ENCODE measurements at places on chromosomes 1 and 21.
A peak's percentile ranks its signal among the peaks of the same experiment; 100 is the strongest.

DNA sequence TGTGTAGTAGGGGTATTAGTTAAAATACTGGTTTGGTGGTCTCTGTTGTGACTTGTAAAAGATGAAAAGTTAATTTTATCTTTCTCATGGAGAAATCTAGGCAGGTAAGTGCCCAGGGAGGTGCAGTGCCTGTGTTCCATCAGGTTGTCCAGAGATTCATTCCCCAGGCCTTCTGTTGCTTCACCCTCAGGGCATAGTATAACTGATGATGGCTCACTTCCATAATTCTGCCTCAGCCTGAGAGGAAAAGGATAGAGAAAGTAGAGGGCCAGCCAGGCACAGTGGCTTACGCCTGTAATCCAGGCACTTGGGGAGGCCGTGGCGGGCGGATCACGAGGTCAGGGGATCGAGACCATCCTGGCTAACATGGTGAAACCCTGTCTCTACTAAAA is 153.9 kb downstream of the FMN2 start:
- DNase-seq = no peak

GRCh38 chr1:225987491-225988316 is 11.4 kb downstream of the SDE2 start:
- DNase-seq = no peak

DNA sequence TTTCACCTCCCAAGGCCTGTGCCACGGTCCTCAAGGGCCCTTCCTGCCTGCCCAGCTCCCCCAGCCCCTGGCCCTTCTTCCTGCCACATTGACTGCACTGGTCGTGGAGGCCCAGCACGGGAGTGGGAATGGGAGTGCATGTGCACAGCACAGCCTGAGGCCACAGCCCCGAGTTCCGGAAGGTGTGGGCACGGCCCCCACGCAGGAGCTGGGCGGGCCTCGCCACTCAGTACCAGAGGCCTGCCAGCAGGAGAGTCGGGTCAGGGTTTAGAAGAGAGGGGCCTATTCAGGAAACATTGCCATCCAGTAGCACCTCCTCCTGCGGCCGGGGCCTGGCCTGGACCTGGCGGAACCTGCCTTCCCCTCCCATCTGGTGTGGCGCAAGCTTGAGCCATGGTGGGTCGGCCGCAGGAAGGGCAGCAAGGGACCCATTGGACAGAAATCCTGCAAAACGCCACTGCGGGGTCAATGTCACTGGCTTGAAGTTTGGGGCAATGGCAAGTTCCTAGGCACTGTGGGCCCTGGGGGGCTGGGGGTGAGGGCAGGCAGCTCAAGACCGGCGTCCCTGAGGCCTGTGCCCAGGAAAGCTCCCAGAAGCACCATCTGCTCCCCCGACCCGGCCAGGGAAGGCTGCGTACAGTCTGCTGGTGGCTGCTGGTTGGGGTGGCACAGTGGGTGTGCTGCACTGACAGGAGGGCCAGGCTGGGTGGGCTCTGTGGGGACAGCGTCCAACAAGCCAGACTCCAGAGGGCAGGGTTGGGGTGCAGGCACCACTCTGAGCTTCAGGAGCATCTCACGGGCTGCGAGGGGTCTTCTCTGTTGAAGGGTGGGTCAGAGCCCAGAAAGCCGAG is 1.8 kb upstream of the TMEM52 start:
- DNase-seq = no peak

GRCh38 chr21:44682580-44683151 is 703 bp upstream of the KRTAP12-1 start:
- DNase-seq = no peak

DNA sequence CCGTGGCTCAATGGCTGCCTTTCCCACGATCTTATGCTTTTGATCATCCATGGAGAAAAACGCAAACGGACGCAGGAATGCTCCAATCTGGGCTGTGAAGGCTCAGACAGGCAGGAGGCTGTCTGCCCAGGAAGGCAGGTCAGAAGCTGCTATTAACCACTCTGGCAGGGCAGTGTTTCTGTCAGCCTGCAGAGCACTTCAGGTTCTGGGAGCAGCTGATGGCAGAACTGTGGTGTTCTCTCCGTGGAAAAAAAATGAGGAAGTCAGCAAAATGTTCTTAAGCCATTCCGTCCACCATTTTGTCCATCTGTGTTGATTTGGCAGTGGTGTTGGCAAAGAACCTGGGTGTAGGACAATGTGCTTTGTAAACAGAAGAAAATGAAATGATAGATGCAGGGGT is 91.7 kb downstream of the SIM2 start:
- DNase-seq = no peak

- DNase-seq = peak; percentile 44
Measured at GRCh38 chr1:15100121-15100879, 53.2 kb upstream of the TMEM51 start.

- DNase-seq = no peak
Measured at GRCh38 chr1:160124705-160125478, 9.3 kb downstream of the ATP1A2 start.

- DNase-seq = no peak
Measured at GRCh38 chr1:15764269-15764764, 5.7 kb downstream of the FBLIM1 start.

DNA sequence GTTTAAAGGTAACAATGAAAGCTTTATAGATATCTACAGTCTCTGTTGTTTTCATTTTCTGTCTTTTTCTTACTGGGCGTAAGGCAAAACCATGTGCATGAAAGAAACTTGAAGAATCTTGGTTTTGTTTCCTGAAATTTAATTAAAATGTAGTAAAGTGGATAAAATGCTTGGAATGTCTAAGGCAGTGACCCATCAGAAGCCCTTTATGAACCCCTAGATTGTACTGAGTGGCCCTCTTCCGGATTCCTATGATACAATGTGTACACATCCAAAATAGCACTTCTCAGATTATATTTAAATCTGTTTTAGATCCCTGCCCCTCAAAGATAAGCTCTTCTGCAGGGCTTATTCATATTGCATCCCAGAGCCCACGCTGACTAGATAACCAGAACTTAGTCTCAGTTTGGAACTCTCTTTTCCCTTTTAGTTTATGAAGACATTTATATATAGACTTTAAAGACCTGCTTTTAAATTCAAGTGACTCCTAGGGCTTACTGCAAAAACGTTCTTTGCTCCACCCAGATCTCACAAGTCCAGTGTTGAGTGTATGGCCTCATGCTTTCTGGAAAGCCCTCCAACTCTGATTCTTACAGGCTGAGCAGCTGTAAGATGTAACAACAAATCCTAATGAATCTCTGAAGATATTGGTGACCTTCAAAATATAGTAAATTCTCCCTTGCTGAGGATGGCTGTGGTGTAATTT is 142.9 kb downstream of the LRRC7 start:
- no peak for DNase-seq

GRCh38 chr21:38712071-38712470 is 93.7 kb upstream of the ETS2 start:
- DNase-seq = peak; percentile 31

DNA sequence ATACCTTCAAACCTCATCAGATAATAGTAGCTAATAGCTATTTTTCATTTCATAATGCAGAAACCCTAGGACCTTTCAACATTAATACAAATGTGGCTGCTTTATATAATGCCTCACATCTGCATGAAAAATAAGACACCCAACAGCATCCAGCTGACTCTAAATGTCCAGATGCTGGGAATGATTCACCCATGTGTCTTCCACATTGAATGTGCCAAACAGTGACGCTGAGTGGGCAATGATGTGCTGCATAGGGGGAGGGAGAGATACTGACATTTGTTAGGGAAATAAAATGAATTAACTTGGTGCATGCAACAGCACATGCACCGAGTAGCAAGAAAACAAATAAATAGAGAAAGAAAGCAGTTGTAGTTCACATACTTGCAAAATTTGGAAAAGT is 199.3 kb downstream of the DSCAM start:
- no peak for DNase-seq

DNA sequence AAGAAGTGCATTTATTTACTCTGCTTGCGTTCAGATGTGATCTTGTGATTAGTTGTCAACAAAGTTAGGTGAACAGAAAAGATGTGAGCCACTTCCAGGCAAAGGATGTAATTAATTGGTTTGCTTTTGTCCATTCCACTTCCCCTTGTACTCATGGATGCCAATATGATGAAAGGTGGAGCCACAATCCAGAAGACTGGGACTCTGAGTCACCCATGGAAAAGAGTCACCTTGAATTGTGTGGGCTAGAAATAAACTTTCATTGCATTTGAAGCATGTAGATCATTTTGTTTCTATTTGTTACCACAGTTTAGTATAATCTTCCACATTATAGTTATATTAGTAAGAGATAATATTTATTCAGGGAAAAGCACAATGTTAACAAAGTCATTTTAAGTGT is 684.2 kb downstream of the LTN1 start:
- no peak for DNase-seq

DNA sequence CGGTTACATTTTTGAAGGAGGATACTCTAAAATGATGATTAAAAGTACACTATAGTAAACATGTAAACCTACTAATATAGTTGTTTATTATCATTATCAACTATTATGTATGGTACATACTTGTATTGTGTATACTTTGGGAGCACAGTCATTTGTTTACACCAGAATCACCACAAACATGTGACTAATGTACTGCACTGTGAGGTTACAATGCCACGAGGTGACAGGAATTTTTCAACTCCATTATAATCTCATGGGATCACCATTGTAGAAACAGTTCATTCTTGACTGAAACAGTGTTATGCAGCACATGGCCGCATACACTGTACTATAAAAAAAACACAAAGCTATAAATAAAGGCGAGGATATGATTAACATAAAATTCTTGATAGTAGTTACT is 44.3 kb downstream of the GPATCH2 start:
- DNase-seq = no peak

DNA sequence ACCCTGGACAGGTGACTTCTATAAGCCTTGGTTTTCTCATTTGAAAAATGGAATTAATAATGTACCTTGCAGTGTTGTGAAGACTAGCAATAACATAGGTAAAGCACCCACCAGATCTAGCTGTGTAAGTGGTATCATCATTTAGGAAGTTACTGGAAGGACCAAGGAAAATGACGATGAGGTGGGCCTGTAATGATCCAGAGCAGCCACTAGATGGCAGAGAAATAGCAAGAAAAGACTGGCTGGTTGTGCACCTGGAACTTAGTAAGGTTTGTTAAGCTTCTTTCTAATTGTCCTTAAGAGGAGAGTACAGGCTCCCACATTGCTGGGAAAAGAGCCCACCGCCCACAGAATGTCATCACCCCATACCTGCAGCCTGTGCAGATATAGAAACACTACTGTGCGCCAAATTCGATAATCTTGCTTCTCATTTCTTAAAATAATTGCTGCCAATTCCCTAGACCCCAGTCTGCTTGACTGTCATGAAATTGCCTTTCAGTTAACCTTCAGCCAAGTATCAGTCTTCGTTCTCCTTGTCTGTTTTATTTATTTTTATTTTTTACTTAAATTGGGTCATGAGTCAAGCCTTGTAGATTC is 37.2 kb downstream of the WNT4 start:
- DNase-seq = peak; percentile 40

DNA sequence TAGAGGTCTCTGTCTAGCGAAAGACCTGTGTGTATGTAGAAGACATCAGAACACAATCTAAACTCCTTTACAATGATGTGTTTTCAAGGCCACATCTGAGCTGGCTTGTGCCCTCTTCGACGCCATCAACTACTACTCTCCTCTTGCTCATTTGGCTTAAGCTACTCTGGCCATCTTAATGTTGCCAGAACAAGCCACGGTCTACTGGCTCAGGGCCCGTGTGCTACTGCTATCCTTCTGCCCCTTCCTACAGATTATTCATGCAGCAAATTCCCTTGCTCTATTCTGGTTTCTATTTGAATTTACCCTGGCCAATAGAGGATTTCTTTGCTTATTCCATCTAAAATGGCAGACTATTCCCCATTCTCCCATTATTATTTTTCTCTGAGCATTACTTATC is 121.7 kb downstream of the ZZZ3 start:
- DNase-seq = no peak

DNA sequence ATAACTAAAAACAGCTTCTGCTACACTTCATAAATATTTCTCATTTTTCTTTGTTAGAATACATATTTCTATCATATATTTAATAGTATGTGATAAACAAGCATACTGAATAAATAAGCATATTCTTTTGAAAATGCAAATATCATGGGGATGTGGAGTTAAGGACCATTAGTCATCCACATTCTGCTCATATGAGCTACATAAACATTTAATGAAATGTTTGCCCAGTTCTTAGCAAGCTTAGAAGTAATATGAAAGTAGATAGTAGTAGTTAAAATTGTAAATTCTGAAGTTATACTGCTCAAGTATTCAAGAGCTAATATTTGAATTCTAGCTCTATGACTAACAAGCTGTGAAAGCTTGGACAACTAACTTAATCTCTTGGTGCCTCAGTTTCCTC is 10.1 kb upstream of the GORAB start:
- DNase-seq = no peak

GRCh38 chr1:207440626-207441025 is 13.5 kb upstream of the CR2 start:
- DNase-seq = no peak

DNA sequence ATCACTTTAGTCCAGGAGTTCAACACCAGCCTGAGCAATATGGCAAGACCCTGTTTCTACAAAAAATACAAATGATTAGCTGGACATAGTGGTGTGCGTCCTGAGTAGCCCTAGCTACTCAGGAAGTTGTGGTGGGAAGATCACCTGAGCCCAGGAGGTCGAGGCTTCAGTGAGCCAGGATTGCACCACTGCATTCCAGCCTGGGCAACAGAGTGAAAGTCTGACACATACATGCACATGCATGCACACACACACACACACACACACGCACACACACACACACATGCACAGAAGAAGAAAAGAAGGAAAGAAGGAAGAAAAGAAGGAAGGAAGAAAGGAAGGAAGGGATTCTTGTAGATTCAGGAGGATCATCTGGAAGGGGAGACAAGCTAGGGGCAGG is 104.4 kb upstream of the USP25 start:
- no peak for DNase-seq

- DNase-seq = no peak
Measured at GRCh38 chr1:96931136-96931535, 209.6 kb downstream of the PTBP2 start.

GRCh38 chr1:36137776-36138175 is 11.5 kb downstream of the TRAPPC3 start:
- DNase-seq = no peak

GRCh38 chr21:37233551-37234146 is 33.5 kb downstream of the VPS26C start:
- no peak for DNase-seq

- peak; percentile 38 for DNase-seq
Measured at GRCh38 chr1:217965156-217965786, 319.8 kb upstream of the RRP15 start.

DNA sequence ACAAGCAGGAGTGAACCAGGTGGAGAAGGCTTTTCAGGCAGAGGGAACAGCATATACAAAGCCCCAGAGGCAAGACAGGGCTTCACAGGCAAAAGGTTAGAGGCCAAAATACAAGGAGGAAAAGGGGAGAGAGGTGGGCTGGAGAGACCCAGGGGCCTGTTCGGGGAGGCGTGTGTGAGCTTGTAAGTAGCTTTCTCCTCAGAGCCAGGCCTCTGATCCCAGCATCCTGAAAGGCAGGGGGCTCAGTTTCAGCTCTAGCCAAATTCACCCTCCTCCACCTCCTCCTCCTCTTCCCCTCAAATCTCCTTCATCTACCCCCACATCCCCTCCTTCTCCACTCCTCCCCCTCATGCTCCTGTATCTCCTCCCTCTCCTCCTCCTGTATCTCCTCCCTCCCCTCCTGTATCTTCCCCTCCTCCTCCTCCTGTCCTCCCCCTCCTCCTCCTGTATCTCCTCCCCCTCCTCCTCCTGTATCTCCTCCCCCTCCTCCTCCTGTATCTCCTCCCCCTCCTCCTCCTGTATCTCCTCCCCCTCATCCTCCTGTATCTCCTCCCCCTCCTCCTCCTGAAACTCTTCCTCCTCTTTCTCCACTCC is 148.6 kb downstream of the ST6GALNAC5 start:
- peak; percentile 52 for DNase-seq

- DNase-seq = no peak
Measured at GRCh38 chr1:159207774-159208173, 3.1 kb downstream of the ACKR1 start.

Measured in SK-N-DZ (cell line).